ENCODE measurements at places on chromosomes 2 and 18. TPM values are rescaled to one million over a fixed set of nuclear protein-coding genes. Genes with fewer than 3 reads are reported as not detected.

DNA sequence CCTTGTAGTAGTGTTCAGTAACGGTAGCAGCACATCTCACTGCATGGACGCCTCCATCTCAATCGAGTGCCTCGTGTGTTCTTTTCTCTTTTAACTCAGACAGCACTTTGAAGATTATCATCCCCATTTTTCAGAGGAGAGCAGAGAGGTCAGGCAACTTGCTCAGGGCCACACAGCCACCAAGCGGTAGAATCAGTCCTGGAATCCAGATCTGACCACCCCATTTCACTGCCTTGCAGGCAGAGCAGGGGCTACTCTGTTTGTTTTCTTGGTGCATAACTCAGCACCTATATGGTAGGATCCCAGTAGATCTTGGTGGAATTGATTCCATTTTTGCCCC lies 129.5 kb downstream of the SMAD7 start:
- H3K4me1 ChIP-seq: peaks cover 17% of the 10 kb centered on the region
- no peak overlapping the region for H3K27ac ChIP-seq
- H3K36me3 ChIP-seq: peaks cover 47% of the 10 kb centered on the region
- DNase-seq: no peak
- H3K27me3 ChIP-seq: no peaks in the 10 kb centered on the region
- H3K4me3 ChIP-seq: no peak overlapping the region

- H3K27me3 ChIP-seq: no peaks in the 10 kb centered on the region
- no peaks in the 10 kb centered on the region for H3K36me3 ChIP-seq
- H3K4me1 ChIP-seq: peaks cover 23% of the 10 kb centered on the region
- no peak overlapping the region for H3K4me3 ChIP-seq
These were observed 50.8 kb upstream of the ITGA6 start for GRCh38 chr2:172376505-172377125.

DNA sequence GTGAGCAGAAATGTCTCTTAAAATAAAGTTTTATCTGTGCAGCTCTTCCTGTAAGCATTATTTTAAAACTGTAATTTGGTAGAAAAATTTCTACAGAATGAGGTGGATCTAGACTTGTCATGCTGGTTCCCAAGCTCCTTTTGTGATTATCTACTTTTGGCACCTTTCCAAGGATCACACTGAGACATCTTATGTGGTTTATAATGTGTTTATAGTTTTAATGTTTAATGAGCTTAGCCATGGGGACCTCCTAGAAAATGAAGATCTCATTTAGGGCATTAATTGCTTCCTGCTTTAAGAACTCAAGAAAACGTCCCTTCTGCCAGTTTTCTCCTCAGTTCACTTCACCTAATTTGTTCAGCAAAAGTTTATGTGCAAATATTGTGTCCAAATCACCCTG lies 468.4 kb downstream of the SUCLG1 start:
- no peak for DNase-seq
- no peaks in the 10 kb centered on the region for H3K4me1 ChIP-seq
- no peak overlapping the region for H3K27ac ChIP-seq

DNA sequence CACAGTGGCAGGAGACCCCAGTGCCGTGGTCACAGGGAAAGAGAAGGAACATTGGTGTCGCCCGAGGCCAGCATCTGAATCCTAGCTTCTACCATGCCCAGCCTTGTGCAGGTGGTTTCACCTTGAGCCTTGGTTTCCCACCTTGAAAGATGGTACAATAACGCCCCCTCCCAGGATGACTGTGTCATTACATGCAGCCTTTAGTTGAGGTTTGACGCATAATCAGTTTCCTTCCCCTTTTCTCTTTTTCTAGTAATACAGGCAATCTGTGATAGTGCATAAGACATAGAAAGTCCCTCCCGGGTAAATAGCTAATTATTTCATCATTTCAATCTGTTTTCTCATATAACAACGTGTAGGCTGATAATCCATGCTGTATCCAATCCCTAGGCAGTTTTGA lies 29.8 kb upstream of the ZNF407 start:
- no peak overlapping the region for H3K4me3 ChIP-seq
- DNase-seq: no peak
- H3K36me3 ChIP-seq: no peaks in the 10 kb centered on the region
- H3K27ac ChIP-seq: no peak overlapping the region
- H3K27me3 ChIP-seq: no peaks in the 10 kb centered on the region

DNA sequence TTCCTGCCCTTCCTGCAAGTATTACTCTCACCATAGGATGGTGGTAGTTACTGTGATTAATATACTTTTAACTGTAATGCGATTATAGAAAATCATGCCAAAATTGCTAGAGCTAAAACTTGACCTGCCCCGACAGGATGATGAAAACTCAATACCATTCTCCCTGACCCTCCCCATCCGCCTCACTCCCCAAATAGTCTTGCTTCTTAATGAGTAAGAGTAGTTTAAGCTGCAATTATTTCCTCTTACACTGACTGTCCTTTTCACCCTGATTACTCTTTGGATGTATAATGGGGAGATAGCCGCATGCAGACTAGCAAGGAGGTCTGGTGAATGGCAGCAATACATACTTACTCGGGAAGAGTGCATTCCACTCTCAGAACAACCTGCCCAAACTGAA lies 269.6 kb upstream of the SIX3 start:
- H3K27ac ChIP-seq: no peak overlapping the region
- no peak for DNase-seq
- no peaks in the 10 kb centered on the region for H3K4me1 ChIP-seq
- H3K4me3 ChIP-seq: no peak overlapping the region
- H3K27me3 ChIP-seq: no peaks in the 10 kb centered on the region
- no peaks in the 10 kb centered on the region for H3K36me3 ChIP-seq

- DNase-seq: no peak
- H3K27me3 ChIP-seq: no peaks in the 10 kb centered on the region
- H3K4me3 ChIP-seq: no peak overlapping the region
- no peaks in the 10 kb centered on the region for H3K4me1 ChIP-seq
- H3K36me3 ChIP-seq: no peaks in the 10 kb centered on the region
These were observed 1045.7 kb upstream of the CELF4 start for GRCh38 chr18:38611036-38611964.

DNA sequence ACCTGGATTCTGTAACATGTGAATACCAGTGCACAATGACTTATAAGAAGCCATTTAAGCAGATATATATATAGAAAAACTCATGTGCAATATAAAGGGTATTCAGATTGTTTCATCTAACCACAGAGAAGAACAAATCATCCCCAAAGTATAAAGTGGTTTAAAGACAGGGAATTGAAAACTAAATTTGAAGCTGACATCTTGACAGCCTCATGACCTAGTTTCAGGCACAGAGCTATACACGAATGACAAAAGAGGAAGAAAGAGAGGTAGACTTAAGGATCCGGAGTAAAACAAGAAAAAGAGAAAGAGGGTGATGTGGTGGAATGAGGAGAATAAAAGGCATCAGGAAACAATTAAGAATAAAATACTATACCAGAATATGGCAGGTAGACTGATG lies 194.5 kb downstream of the EPHA4 start:
- no peak overlapping the region for H3K4me3 ChIP-seq
- DNase-seq: no peak
- H3K27me3 ChIP-seq: no peaks in the 10 kb centered on the region
- no peak overlapping the region for H3K27ac ChIP-seq

- DNase-seq: no peak
- no peaks in the 10 kb centered on the region for H3K27me3 ChIP-seq
- H3K27ac ChIP-seq: no peak overlapping the region
- no peak overlapping the region for H3K4me3 ChIP-seq
- no peaks in the 10 kb centered on the region for H3K4me1 ChIP-seq
- H3K36me3 ChIP-seq: no peaks in the 10 kb centered on the region
These were observed 1374.9 kb upstream of the CRIM1 start for GRCh38 chr2:34980689-34981088.

SRD5A2 gene
- not detected for total RNA-seq

HOXD13 gene
- total RNA-seq: not detected

PTCD3 gene
- total RNA-seq: 40.4 TPM

SLC4A3 gene
- total RNA-seq: 20.9 TPM

SP3 gene
- total RNA-seq: 92.6 TPM

SKOR2 gene
- total RNA-seq: not detected

All from esophagus muscularis mucosa (tissue), 4 donors.